ENCODE measurements at places on chromosomes 7 and 10.

- peak; percentile 35 for DNase-seq
These were observed at the start of gene KLF6 for GRCh38 chr10:3784510-3785250. KLF6 (minus strand) TSS chr10:3785209; CDS start chr10:3785014, 195 bp downstream.

- no peak for DNase-seq
These were observed 50.0 kb downstream of the MAGI2 start for GRCh38 chr7:79403451-79403850.

DNA sequence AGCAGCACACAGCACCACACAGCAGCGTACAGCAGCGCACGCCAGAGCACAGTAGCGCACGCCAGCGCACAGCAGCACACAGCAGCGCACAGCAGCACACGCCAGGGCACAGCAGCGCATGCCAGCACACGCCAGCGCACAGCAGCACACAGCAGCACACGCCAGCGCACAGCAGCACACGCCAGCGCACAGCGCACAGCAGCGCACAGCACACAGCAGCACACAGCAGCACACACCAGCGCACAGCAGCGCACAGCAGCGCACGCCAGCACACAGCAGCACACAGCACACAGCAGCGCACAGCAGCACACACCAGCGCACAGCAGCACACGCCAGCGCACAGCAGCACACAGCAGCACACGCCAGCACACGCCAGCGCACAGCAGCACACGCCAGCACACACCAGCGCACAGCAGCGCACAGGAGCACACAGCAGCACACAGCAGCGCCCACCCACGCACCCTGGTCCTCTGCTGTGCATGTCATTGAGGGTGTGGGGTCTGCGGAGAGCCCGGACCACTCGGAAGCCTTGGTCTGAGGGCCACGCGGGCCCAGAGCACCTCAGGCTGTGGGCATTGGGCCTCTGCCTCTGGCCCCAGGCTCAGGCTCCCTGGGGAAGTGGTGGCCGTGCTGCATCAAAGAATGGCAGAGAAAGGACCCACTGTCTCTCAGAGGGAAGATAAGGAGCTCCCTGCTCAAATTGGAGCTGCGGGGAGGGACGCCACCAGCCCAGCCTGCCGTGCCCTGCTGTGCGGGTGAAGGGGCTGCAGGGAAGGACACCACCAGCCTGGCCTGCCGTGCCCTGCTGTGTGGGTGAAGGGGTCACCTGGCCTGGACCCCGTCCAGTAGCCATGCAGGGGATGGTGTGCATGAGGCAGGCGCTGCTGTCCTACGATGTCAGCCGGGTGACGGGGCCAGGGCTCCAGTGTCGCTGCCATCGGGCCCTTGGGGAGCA is 27.5 kb upstream of the GPR146 start:
- no peak for DNase-seq

- DNase-seq: no peak
These were observed 2.5 kb upstream of the PYROXD2 start for GRCh38 chr10:98417481-98417959.

DNA sequence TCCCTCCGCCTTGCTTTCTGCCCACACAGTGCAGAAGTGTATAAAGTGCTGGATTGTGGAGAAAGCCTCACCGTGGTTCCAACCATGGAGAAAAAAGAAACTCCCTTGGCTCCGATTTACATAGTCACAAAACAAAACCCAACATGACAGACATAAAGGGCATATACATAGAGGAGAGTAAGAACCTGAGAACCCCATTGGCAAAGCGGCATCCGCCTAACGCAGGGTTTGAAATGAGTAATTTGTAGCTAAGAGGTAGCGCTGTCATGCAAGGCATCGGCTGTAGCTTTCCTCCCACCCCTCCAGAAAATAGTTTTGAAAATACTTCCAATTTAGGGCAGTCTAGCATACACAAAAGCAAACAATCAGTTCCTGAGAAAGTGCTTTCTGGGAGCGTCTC is 126.0 kb upstream of the NRBF2 start:
- DNase-seq: no peak

DNA sequence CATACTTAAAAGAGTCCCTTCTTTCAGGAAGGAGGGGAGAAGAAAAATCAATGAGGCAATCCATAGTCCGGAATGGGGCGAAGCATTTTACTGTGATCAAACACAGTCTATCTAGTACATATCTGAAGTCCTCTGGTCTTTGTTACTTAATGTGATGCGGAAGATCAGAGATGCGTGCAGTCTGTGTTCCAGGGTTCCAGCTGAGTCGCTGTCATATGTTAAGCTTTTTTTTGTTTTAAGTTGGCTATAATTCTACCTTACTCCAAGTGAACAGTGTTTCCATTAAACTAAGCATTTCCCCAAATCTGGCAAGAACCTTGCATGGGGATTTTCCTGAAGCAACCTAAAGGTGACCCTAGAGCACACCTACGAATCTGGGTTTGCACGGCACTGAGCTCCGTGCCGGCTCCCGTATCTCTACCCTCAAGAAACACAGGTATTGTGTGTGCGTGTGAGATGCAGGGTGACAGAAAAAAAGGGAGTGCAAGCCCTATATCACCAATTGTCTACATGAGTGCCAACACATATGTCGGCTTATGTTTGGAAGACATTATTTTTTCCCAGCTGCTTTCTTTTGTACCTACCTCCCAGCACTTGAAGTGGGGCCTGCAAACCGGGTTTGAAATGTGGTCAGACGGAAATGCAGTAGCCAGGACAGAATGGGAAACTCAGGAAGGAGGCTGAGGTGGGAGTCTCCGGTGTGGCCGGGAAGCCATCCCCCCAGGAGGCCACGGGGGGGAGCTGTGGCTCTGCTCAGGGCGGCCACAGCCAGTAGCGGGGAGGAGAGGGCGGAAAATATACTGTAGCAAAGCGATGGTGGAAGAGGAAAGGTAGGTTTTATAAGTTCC is 435.8 kb upstream of the MGMT start:
- peak; percentile 67 for DNase-seq

DNA sequence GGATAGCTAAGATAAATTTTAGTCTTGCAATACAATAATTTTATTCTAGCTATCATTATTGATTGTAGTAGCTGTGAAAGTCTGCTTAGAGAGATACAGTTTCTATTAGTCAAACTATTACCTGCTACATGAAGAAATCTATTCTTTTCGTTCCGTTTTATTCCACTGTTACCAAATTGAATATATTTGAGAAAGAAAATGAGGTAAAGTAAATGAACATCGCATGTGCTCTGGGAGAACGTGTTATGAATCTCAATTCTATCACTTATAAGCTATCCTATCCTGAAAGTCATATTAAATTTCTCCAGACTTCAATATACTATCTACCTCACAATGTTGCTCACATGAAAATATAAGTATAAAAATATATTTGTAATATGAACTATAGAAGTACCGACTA is 21.3 kb downstream of the GRM3 start:
- DNase-seq: no peak

GRCh38 chr7:103547451-103548284 is 101.7 kb upstream of the SLC26A5 start:
- no peak for DNase-seq

DNA sequence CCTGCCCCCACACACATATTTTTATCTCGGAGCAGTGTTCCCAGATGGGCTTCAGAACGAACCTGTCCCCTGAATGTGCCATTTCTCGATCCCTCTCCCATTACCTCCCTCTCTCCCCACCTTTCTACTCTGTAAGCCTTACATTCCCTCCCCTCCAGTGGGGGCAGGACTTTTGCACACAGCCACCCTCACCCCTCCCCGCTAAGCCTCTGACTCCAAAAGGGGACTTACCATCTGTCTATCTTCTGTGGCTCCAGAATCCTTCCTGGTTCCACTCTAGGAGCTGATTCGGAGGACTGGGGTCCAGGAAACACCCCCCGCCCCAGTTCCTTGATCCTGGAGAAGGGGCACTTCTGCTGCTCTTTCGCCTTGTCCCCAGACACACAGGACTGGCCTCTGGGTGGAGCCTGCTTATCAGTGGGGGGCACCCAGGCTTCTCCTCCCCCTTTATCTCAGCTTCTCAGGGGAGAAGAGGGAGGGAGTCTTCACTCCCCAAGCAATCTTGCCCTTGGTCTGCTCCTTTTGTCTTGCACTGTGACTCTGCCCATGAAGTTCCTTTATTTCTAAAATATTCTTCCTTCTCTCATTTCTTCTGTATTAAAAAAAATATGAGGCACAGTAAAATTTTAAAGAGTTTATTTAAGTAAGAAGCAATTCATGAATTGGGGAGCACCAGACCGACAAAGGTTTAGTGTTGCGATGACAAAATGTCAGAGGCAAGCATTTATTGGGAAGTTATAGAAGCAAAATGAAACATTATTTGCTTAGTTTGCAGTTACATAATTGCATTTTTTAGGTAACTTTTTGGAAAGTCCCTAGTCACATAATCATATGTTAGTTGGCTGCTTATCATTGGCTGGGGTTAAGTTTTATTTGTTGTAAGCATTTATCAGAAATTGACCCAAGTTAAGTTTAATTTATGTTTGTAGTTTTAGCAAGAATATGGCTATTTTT is at the start of gene KEL:
KEL (minus strand) TSS at position 391 of the 954 bp plus-strand sequence; CDS start at position 234, 157 bp downstream.
- DNase-seq: no peak

- DNase-seq: no peak
These were observed 11.6 kb downstream of the PDZD7 start for GRCh38 chr10:101019440-101019703.

DNA sequence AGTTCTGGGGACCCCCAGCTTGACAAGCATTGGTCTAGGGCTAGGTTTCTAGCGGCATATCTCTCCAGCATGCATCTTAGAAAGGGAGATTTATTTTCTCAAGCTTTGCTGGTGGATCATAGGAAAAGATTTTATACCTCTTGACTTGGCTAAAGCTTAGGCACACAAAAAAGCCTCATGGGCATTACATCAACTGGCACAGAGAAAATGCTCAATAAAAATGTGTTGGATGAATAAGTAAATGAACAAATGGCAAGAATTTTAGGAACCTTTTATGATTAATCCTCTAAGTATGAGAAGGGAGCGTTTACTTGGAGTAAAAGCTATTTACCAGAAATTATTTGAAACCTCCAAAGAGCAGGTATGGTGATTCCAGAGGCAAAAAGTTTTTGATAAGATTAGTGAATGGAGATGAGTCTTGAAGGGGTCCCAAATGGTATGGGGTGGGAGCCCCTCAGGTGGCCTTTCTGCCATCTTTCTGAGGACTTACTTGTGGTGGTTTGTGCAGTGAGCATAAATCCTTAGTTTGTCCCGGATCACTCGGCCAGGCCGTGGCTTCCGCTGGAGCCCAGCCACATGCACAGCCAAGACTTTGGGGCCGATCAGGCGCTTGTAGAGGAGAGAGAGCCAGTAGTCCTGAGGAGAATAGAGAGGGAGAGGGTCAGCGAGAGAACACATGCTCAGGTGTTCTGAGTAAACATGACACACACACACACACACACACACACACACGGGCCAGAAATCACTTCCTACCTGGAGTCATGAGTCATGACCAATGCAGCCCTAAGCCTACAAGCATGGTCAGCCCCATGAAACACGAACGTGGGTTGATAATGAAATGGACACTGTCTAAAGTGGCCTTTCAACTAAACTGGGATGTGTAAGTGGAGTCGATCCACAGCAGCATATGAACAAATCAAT is 43.1 kb upstream of the HPS1 start:
- peak; percentile 47 for DNase-seq

GRCh38 chr10:43946445-43946844 is 297.8 kb upstream of the ZNF32 start:
- no peak for DNase-seq

- DNase-seq: no peak
These were observed 419.8 kb downstream of the GRID1 start for GRCh38 chr10:85946713-85947326.

GRCh38 chr10:109029870-109030269 is 893.4 kb downstream of the XPNPEP1 start:
- DNase-seq: no peak

- DNase-seq: no peak
These were observed 218.6 kb downstream of the DGKI start for GRCh38 chr7:137628216-137628615.

GRCh38 chr10:60606343-60607080 is 171.8 kb upstream of the CDK1 start:
- DNase-seq: peak; percentile 79

DNA sequence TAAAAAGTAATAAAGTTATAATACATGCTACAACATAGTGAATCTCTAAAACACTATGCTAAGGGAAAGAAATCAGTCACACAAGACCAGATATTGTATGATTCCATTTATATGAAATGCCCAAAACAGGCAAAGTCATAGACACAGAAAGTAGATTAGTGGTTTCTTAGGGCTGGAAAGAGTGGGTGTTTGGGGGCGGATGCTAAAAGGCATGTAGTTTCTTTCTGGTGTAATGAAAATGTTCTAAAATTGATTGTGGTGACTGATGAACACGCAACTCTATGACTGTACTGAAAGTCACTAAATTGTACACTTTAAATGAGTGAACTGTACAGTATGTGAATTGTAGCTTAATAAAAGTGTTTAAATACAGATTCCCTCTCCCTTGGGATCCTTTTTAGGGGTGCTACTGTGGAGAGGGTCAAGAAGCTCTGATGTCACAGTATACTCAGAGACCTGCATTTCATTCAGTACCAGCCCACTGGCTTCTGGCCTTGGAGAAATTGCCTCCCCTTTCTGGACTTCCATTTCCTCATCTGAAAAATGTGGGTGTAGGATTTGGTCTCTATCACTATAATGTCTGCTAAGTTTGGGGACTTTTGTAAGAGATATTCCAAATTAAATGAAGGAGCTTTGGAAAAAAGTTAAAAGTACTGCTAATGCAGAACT is 46.4 kb downstream of the AOAH start:
- DNase-seq: no peak

- DNase-seq: peak; percentile 0
These were observed 258.6 kb downstream of the PAXIP1 start for GRCh38 chr7:154744256-154744860.

DNA sequence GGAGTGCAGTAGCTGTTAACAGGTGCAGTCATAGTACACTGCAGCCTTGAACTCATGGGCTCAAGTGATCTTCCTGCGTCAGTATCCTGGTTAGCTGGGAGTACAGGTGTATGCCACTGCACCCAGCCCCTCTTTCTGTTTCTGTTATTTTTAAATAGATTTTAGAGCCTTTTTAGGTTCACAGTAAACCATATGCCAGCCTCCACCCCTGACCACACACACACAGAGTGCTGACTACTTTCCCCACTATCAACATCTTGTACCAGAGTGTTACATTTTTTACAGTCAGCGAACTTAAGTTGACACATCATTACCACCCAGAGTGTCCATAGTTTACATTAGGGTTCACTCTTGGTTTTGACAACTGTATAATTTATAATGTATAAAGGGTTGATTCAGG is 32.1 kb downstream of the MARCHF5 start:
- DNase-seq: no peak
